ENCODE measurements at places on chromosomes 7 and 10.

DNA sequence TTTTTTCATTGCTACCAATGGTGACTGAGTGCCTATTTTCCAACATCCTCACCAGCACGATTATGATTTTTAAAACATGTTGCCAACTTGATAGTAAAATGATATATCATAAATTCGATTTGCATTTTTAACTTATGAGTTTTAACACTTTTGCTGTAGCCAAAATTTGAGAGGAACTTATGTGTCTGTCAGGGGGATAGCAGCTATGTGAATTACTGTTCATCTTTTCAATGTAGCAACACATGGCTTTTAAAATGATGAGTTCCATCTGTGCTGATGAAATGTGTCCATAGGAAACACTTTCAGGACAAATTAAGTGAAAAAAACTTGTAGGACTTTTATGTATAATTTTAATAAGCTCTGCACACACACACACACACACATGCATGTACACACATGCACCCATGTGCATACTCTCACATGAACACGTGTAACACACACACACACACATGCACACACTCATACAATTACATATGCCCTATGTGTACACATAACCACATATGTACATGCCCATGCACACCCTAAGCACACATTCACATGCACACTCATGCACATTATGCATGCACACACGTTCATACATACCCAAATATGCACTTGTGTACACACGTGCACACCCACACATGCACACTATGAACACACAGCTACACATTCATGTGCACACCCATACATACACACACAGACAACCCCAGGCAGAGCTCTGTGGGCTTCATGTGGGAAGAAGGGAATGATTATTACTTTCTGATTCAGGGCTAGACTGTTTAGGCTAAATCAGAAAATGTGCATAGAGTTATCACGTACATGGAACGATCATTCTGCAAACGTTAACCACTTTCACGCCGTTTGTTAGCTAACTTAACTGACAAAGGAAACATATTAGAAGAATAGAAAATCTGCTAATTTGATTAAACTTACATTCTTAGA, 68.9 kb downstream of the C10orf143 start:
- DNase-seq = no peak

DNA sequence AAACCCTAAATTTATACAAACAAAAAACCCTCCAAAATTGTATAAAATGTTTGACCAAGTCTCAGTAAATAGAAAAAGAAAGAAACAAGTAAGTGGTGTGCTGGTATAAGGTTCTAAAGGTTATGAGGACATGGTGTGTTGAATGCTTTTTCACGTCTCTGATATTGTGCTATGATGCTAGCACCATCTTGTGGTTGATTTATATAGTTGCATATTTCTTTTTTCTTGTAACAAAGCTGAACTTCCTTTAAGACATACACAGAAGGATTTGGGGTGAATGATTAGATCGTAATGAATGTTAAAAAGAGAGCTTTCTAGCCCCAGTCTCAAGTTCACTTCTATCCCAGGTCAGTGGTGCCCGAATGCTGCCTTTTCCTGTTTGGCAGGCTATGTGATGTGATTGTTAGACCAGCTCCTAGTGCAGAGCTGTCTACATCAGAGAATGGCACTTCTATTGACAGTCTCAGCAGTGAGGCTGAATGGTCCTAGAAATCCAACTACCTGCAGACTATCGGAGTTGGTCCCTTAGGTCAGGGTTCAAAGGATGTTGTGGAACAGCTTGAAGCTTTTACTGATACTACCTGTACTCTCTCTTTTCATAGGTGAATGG, 25.0 kb downstream of the VTI1A start:
- peak; percentile 26 for DNase-seq

DNA sequence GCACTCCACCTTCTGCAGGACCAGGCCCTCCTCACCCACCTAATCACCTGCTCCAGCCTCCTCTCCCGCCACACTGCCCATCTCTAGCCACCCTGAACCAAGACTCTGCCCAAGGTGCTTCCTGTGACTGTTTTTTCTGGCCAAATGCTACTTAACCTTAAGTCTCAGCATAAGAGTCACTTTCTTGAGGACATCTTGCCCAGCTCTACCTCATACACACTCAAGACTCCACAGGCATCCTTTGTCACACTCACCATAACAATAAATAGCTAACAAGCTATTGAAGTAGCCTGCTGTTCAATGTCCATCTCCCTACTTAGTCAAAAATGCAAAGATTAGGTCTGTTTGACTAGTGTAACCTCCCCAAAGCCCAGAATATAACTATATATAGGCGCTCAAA, 455.4 kb upstream of the NFE2L3 start:
- DNase-seq = no peak

DNA sequence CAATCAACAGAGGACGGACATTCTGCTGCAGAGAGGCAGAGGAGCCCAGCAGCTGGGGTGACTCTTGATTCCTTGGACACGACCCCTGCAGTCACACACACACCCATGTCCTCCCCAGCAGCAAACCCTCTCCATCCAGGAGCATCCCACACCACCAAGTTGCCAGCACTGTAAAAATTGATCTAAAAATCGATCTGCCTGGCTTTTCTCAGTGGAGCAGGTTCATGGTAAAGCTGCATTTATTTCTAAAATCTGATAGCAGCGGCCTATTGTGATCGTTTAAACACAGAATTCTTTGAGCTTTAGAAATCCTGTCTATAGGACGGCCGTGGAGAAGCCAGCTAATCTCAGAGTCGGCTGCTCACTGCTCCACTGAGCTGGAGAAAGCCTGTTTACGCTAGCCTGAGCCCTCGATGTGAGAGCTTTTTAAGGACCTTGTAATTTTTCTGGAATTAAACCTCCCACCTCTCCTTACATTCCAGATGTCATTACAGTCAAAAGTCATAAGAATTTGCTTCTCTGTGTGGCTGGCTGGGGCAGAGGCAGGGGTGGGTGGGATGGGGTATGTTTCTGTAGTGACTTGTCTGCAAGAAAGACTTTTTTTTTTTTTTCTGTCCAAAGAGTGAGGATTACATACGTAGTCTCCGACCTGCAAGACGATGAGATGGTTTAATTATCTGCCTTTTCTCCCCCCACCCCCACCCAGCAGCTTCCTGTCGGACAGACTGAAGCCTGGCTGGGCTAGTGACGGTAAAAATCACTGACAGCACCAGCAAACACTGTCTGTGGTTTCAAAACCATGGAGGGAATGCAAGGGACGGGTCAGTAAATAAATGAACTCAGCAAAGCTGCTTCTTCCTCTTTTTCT, 31.6 kb downstream of the TRIM8 start:
- DNase-seq = peak; percentile 72

- DNase-seq = no peak
Observed at GRCh38 chr7:70178211-70178610, 579.9 kb downstream of the AUTS2 start.

- DNase-seq = no peak
Observed at GRCh38 chr10:46096909-46097575, 51.0 kb upstream of the MSMB start.

DNA sequence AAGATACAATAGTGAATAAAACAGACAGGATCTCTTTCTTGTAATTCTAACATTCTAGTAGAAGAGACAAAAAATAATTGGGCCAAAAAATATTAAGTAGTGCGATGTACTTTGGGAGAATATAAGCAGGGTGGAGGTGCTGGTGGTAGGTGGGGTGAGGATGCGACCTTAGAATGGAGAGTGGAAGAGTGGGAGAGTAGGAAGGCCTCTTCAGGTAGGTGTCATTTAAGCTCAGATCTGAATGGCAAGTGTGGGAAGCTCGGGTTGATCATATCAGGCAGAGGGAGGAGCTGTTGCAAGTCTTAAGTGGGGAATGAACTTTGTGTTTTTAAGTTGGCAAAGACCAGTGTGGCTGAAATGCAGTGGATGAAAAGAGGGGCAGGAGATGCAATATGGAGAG, 3.8 kb upstream of the IFRD1 start:
- no peak for DNase-seq

Data from HFF-Myc (cell line).